ENCODE measurements at places on chromosomes 7 and 10. TPM values are rescaled to one million over a fixed set of nuclear protein-coding genes. Genes with fewer than 3 reads are reported as not detected.

The HYAL4 gene
- total RNA-seq, result not detected

The CYP3A4 gene
- not detected for total RNA-seq

The RADIL gene
- 0.38 TPM for total RNA-seq

The SEMA3C gene
- total RNA-seq, result 195 TPM

The PAPOLB gene
- 0.19 TPM for total RNA-seq

The CLRN3 gene
- not detected for total RNA-seq

The GPER1 gene
- 3.1 TPM for total RNA-seq

The GPR26 gene
- total RNA-seq, result not detected

The FAM25C gene
- not detected for total RNA-seq

The TWIST1 gene
- 39.5 TPM for total RNA-seq

Measured in regular cardiac myocyte (primary cell).